D341Med (cell line): ENCODE measurements at places on chromosomes 5 and 9.

- DNase-seq: no peak
These were observed 65.0 kb downstream of the PTBP3 start for GRCh38 chr9:112268413-112268812.

GRCh38 chr5:146301626-146302025 lies 37.0 kb upstream of the POU4F3 start:
- DNase-seq: no peak

- DNase-seq: no peak
These were observed 194.3 kb upstream of the TRPC7 start for GRCh38 chr5:136559651-136560050.

DNA sequence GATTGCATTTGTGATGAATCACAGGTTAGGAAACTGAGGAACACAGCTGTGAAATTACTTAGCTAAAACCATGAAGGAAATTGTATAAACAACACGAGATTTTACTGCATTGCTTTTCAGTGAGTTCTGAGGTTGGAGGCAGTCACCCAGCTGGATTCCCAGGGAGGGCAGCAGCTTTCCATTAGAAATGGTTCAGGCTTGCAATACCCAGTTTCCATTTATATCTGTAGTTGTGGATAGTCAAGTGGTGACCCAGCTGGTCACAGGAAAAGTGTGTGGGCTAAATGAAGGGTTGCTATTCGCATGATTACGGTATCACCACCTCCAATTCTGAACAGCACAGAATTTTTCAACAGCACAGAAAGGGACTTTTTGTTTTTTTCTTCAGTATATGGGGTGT lies 34.3 kb upstream of the SPATA31D4 start:
- DNase-seq: no peak

GRCh38 chr9:130890870-130891687 lies 5.5 kb downstream of the QRFP start:
- DNase-seq: no peak

DNA sequence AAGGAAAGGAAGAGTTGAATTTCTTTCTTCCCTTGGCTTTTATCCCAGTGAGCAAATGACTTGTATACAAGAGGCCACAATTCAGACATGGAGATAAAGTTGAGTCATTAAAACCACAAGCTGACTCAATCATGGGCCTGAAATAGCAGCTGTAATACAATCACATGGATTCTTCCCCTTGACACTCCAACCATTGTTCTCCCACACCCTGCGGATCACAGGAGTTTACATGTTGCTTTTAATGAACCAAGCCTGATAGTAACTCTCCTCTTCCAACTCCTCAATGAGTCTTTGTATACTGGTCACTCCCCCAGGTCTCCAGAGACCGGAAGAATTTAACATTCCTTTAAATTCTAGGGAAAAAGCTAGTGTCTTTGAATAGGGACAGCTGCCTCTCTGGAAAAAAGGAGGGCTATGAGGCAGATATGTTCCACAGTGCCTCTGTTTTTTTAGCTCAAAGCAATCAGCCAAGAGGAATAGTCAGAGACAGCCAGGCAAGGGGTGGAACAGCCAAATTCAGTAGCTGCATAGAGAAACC lies 32.4 kb downstream of the PCDHGC5 start:
- no peak for DNase-seq

- DNase-seq: no peak
These were observed 44.4 kb downstream of the DROSHA start for GRCh38 chr5:31487506-31487905.

- no peak for DNase-seq
These were observed 29.9 kb downstream of the HACD4 start for GRCh38 chr9:21001581-21001980.

DNA sequence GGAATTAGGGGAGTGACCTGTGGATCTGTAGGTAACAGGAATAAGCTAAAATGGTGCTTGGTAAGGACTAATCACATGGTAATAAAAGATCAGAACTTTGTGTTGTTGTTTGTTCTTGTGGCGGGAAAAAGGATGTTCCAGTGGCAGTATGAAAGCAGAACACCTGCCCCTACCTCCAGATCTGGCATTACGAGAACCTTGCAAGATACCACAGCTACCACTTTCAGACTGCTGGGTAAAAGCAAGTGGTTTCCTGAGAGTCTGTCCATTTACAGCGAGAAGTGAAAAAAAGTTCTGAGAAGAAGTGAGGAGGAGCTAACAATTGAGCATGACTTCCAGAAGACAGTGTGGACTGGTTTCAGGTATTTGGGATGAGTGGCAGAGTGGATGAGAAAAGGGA lies 252.5 kb downstream of the TLE4 start:
- no peak for DNase-seq

- no peak for DNase-seq
These were observed 36.2 kb downstream of the PTCD2 start for GRCh38 chr5:72356361-72356760.

DNA sequence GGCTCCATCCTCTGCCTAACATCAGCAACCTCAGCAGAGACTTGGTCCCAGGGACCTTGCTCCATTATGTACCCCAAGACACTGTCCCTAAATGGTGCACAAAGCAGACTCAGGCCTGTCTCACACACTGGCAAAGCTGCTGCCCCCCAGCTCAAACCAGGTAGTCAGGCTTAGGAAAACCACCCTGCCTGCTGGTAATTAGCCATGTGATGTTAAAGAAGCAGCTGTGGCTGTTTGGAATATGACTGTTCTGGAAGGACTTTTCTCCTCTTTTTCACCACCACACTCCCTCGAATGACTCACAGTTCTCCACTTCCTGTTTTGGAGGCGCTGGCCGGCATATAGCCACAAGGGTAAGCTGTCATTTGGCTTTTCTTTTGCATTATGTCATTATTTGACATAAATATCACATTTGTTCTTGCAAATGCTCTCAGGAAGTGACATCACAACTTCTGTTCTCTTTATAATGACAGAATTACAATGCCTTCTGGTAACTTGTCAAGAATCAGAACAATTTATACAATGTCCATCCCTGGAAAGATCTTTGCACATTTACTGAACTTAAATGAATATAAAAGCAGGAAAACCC lies 113.9 kb downstream of the SUSD1 start:
- no peak for DNase-seq

DNA sequence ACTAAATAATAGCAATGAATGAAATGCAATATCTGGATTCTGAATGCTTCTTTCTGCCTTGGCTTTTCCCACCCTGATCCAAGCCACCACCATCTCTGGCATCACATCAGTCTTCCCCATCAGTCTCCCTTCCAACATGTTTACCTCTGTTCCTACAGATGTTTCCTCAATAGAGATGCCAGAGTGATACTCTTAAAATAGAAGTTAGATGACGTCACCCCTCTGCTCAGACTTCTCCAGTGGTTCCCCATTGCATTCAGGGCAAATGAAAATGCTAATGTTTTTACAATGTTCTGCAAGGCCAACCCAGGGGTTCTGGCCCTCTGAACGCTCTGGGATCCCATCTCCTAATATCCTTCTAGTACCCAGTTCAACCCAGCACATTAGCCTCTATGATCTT lies 305.8 kb downstream of the TRIM32 start:
- no peak for DNase-seq

- peak; percentile 41 for DNase-seq
These were observed 71.4 kb downstream of the SERINC5 start for GRCh38 chr5:80184235-80185023.

- DNase-seq: no peak
These were observed 21.6 kb downstream of the MRPL22 start for GRCh38 chr5:154962494-154962893.

DNA sequence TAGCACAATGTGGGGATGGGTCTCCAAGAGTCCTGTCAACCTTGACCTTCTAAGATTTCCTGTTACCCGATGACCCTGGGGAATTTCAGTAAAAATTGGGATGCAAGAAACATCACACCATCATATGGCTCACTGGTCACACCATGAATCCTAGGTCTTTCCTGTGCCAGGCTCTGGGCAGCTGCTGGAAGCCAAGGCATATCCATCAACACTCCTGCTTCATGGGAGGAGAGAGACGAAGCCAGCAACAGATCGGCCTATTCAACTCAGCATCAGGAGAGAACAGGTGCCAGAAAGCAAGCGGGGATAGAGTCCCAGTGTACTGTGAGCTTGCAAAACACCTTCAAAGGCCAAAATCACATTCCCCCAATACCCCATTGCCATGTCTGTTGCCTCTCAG lies 6.5 kb upstream of the NEK6 start:
- no peak for DNase-seq

- DNase-seq: no peak
These were observed 18.6 kb downstream of the ANKRD33B start for GRCh38 chr5:10582512-10582897.

DNA sequence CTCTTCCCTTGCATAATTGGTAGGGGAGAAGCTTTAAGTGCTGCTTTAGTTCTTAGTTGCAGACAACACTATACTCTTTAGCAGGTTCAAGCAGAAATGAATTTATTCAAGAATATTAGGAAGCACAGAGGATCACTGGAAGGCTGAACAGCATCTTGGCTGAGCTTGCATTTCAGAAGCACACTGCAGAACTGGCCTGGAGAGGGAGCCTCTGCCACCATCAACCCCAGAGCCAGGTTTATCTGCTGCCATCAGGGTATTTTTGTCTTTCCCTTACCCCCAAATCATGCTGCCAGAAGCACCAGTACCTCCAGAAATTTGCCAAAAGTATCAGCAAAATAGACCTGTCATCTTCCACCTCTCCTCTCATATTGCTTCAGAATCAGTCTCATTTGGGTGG lies 440.7 kb downstream of the DMAC1 start:
- DNase-seq: no peak

- DNase-seq: peak; percentile 63
These were observed 153.5 kb downstream of the PRELID2 start for GRCh38 chr5:145681686-145682085.

DNA sequence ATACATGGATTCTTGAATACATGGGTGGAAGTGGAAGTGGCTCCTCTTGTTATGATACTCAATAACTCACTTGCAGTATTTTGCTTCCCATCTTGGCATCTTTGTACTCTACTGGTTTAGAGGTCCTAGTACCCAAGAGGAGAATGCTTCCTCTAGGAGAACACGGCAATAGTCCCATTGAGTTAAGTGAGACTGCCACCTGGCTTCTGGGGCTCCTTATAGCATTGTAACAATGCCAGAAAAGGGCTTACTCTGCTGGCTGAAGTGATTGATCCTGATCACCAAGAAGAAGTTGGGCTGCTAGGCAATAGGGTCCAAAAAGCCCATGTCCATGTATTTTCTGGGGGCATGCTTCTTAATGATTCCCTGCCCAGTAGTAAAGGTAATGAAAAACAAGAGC lies 627.6 kb upstream of the SGCD start:
- peak; percentile 30 for DNase-seq

GRCh38 chr5:10581867-10582511 lies 18.1 kb downstream of the ANKRD33B start:
- DNase-seq: no peak

GRCh38 chr9:70315389-70315788 lies 56.6 kb downstream of the SMC5 start:
- no peak for DNase-seq

GRCh38 chr5:172144291-172144815 lies 43.7 kb downstream of the STK10 start:
- DNase-seq: no peak

- no peak for DNase-seq
These were observed 1099.8 kb upstream of the CDH18 start for GRCh38 chr5:21087766-21088165.

DNA sequence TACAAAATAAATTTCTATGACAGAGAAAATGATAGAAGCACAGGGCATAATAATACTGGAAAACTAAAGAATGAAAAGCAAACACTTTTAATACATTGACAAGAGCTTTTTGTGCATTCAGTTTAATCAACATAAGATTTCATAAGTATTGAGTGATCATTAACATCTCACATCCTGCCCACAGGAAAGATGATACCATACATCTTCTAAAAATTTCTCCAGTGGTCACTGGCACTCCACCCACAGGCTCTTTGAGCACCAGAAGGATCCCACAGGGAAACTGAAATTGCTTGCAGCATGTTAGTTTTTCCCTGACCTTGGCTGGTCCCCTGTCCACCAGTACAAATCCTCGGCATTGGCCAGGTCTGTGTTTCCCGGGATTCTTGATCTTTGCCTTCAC lies 186.0 kb downstream of the CEMIP2 start:
- DNase-seq: no peak

GRCh38 chr5:41878173-41878572 lies 7.9 kb upstream of the OXCT1 start:
- no peak for DNase-seq

- no peak for DNase-seq
These were observed 42.6 kb upstream of the ANKRD18A start for GRCh38 chr9:38662763-38663593.

DNA sequence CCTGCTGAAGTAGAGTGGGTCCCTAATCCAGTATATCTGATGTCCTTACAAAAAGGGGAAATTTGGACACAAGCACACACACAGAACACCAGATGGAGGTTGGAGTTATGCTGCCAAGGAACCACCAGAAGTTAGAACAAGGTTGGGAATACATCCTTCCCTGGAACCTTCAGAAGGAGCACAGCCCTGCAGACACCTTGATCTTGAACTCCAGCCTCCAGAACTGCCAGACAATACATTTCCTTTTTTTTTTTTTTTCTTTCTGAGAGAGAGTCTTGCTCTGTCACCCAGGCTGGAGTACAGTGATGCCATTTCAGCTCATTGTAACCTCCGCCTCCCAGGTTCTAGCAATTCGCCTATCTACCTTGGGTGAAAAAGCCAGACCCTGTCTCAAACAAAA lies 7.1 kb upstream of the ODF2 start:
- no peak for DNase-seq

GRCh38 chr5:178234750-178235587 lies 2.4 kb upstream of the PHYKPL start:
- DNase-seq: peak; percentile 80

DNA sequence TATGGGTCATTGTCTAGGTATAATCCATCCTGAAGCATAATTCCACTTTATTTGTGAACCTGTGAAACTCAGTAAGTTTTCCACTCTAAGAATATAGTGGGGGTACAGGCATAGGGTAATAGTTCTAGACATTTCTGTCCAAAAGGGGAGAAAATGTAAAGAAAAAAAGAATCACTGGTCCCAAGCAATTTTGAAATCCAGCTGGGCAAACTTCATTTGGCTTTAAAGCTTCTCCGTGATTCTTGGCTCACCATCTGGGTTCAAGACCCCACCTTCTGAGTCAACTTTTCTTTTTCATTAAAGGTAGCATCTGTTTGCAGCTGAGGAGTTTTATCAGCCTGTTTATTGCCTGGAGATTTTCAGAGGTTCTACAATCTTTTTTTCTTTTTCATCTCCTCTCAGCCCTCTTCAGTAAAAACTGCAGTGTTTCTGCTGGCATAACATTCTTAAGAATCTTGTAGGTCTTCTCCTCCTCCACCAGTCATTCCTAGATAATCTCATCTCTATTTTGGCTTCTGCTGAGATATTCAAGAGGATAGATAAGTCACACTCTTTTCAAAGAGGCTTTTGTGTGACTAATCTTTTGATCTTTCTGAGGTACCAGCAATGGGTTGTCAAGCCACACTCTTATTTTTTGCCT lies 126.1 kb upstream of the PITX1 start:
- no peak for DNase-seq

GRCh38 chr5:32143617-32144377 lies 30.3 kb downstream of the GOLPH3 start:
- no peak for DNase-seq

GRCh38 chr5:151493665-151494064 lies 46.3 kb downstream of the SLC36A1 start:
- no peak for DNase-seq
